T-helper 2 cell treated with Interferon-gamma antibody and Interleukin-4, amounts not matched to agents 100 ng/mL and 5 ng/mL, for 36 hours (primary cell): ENCODE measurements at places on chromosomes 16 and 17. TPM values are rescaled to one million over a fixed set of nuclear protein-coding genes. Genes with fewer than 3 reads are reported as not detected.

The TBC1D26 gene
- total RNA-seq, result not detected in 2 replicates

The GJC1 gene
- 2.1 and 2.2 TPM in 2 replicates for total RNA-seq

The MRPS23 gene
- 41.0 and 44.6 TPM in 2 replicates for total RNA-seq

The NLRC3 gene
- 89.9 and 95.4 TPM in 2 replicates for total RNA-seq

The SPAG5 gene
- total RNA-seq, result 125 and 128 TPM in 2 replicates

The MIS12 gene
- 37.2 and 40.7 TPM in 2 replicates for total RNA-seq

The GJD3 gene
- 0.50 TPM in 1 of 2 replicates, not detected in the other for total RNA-seq

The BAHCC1 gene
- total RNA-seq, result 0.20 and 0.27 TPM in 2 replicates
